ENCODE measurements at places on chromosomes 1 and 21. TPM values are rescaled to one million over a fixed set of nuclear protein-coding genes. Genes with fewer than 3 reads are reported as not detected.

Gene KLHDC7A
- total RNA-seq, result not detected

Gene IL24
- total RNA-seq, result not detected

Gene KRTAP10-2
- not detected for total RNA-seq

Gene SPAG17
- total RNA-seq, result 3.3 TPM

Gene MATN1
- under 0.01 TPM for total RNA-seq

Gene VHLL
- total RNA-seq, result not detected

Gene DSCAM
- not detected for total RNA-seq

Gene OR2L5
- total RNA-seq, result not detected

Gene SSX2IP
- 10.9 TPM for total RNA-seq

Gene AMY1B
- not detected for total RNA-seq

Gene NMNAT2
- total RNA-seq, result 2.5 TPM

GRCh38 chr1:91499346-91499745, 1.3 kb upstream of the CDC7 start:
- H3K4me3 ChIP-seq, result no peak overlapping the region
- no peak for DNase-seq
- H3K4me1 ChIP-seq, result peaks cover 20% of the 10 kb centered on the region
- no peak overlapping the region for H3K27ac ChIP-seq

- H3K4me3 ChIP-seq, result no peak overlapping the region
- no peak overlapping the region for H3K27ac ChIP-seq
- no peak for DNase-seq
- no peaks in the 10 kb centered on the region for H3K36me3 ChIP-seq
- no peaks in the 10 kb centered on the region for H3K27me3 ChIP-seq
These were observed 30.1 kb upstream of the KIF26B start for GRCh38 chr1:245124644-245125043.

- no peaks in the 10 kb centered on the region for H3K27me3 ChIP-seq
- H3K27ac ChIP-seq, result no peak overlapping the region
- no peak overlapping the region for H3K4me3 ChIP-seq
- no peaks in the 10 kb centered on the region for H3K4me1 ChIP-seq
- no peak for DNase-seq
These were observed 1086.9 kb upstream of the TMPRSS15 start for GRCh38 chr21:19490481-19490880.

DNA sequence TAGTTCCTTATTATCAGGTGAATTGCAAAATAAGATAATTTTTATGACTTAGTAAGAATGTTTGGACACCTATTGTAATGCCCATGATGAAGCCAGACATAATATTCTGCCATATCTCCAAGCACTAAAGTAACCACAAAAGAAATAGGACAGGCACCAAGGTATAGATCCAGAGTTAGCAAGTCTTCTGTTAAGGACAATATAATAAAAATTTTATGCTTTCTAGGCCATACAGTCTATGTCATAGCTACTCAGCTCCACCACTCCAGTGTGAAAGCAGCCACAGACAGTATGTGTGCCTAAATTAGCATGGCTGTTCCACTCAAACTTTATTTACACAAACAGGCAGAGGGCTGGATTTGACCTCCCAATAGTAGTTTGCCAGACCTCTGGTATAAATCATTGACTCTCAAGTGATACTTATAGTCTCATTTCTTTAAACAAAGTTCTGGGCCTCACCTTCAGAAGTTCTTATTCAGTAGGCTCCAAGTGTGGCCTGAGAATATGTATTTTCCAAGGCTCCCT, 88.3 kb downstream of the SCMH1 start:
- H3K36me3 ChIP-seq, result peaks cover 10% of the 10 kb centered on the region
- peak; percentile 29 for DNase-seq
- peak overlapping the region; percentile 58 for H3K27ac ChIP-seq
- no peak overlapping the region for H3K4me3 ChIP-seq
- no peaks in the 10 kb centered on the region for H3K27me3 ChIP-seq

GRCh38 chr1:165423136-165423535, 21.8 kb downstream of the RXRG start:
- H3K27me3 ChIP-seq, result no peaks in the 10 kb centered on the region
- H3K4me1 ChIP-seq, result no peaks in the 10 kb centered on the region
- H3K4me3 ChIP-seq, result no peak overlapping the region
- no peaks in the 10 kb centered on the region for H3K36me3 ChIP-seq

GRCh38 chr1:117679868-117680267, 74.0 kb downstream of the TENT5C start:
- H3K4me1 ChIP-seq, result peaks cover 14% of the 10 kb centered on the region
- no peak for DNase-seq
- H3K36me3 ChIP-seq, result no peaks in the 10 kb centered on the region
- H3K4me3 ChIP-seq, result no peak overlapping the region
- no peak overlapping the region for H3K27ac ChIP-seq
- no peaks in the 10 kb centered on the region for H3K27me3 ChIP-seq

DNA sequence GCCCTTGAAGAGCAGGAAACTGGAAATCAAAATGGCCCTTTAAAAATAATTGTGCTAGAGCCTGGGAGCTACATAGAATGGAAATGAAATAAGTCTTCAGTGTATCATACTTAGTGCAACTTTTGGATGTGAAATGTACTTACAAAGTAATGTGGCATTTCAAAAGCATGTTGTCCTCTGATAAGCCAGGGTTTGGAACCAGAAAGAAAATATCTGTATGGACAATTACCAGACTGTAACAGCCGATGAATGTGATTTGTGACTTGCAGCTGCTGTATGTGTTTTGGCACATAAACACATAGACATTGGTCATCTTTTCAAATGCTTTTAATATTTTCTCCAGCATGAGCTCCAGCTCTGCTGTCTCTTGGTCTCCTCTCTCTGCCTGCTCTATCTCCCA, 546.4 kb downstream of the OMA1 start:
- no peak for DNase-seq
- no peak overlapping the region for H3K27ac ChIP-seq
- H3K27me3 ChIP-seq, result no peaks in the 10 kb centered on the region
- no peaks in the 10 kb centered on the region for H3K36me3 ChIP-seq
- no peaks in the 10 kb centered on the region for H3K4me1 ChIP-seq
- H3K4me3 ChIP-seq, result no peak overlapping the region

- H3K27me3 ChIP-seq, result no peaks in the 10 kb centered on the region
- DNase-seq, result no peak
- H3K4me1 ChIP-seq, result peaks cover 7% of the 10 kb centered on the region
- no peak overlapping the region for H3K4me3 ChIP-seq
- no peak overlapping the region for H3K27ac ChIP-seq
These were observed 90.1 kb downstream of the PLPPR5 start for GRCh38 chr1:98914547-98914946.

DNA sequence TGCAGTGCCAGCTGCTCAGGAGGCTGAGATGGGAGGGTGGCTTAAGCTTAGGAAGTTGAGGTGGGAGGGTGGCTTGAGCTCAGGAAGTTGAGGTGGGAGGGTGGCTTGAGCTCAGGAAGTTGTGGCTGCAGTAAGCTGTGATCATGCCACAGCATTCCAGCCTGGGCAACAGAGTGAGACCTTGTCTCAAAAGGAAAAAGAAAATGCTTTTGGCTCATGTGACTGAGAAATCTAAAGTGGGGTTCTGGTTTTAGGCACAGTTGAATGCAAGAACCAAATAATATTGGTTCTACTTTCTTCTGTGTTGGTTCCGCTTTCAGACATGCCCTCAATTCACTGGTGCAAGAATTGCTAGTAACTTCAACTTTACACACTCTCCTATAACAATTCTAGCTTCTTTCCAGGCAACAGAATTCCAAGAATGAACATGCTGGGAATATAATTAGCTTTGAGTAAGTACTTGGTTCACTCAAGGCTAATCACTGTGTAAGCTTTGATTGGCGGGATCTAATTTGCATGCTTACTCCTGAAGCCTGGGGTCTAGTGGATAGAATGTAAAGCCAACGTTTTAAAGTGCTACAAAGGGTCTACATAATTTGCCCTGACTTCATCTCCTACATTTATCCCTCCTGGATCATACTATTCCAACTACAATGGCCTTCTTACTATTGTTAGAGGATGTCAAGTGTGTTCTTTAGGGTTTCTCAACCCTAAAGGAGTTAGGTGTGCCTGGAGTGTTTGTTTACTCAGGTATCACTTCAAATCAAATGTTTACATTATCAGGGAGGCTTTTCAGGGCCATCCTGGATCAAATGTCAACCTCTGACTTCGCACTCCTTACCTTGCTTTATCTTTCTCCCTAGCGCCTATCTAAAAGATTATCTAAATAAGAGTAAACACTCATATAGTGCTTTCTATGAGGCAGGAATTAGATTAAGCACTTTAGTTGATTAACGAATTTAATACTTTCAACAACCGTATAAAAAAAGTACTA, 115.1 kb downstream of the SLC16A1 start:
- no peaks in the 10 kb centered on the region for H3K27me3 ChIP-seq
- H3K27ac ChIP-seq, result no peak overlapping the region
- H3K4me3 ChIP-seq, result no peak overlapping the region
- H3K36me3 ChIP-seq, result no peaks in the 10 kb centered on the region
- DNase-seq, result no peak
- peaks cover under 1% of the 10 kb centered on the region for H3K4me1 ChIP-seq

DNA sequence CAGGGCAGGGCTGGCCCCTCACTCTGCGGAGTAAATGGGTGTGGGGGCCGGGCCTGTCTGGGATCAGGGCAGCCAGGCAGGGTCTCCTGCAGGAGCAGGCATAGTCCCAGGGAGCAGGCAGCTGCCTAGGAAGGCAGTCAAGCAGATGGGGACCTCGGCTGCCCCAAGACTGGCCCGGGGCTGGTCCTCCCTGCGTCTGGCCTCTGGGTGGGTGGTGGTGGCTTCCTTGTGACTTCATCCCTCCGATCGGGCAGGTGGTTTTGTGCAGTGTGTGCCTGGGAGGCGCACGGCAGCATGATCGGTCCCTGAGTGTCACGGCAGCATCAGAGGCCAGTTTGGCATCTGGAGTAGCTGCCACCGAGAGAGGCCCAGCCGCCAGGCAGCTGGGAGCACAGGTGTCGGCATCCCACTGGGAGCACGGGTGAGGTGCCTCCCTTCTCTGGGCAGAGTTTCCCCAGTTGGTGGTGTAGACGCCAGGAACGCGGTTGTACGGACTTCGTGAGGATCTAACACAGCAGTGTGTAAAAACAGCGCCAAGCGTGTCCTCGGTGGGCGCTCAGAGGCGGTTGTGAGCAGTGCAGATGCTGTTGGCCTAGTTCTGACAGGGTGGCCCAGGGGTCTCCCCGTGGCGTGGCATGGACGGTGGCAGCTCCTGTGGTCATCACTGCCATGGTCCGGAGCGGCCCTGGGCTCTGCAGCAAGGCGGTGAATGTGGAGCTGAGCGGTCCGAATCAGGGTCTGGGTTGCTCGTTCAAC, 45.9 kb downstream of the PRKCZ start:
- no peak for DNase-seq
- no peak overlapping the region for H3K27ac ChIP-seq
- peaks cover 3% of the 10 kb centered on the region for H3K27me3 ChIP-seq
- peaks cover 10% of the 10 kb centered on the region for H3K4me1 ChIP-seq
- no peaks in the 10 kb centered on the region for H3K36me3 ChIP-seq
- H3K4me3 ChIP-seq, result no peak overlapping the region

- H3K27ac ChIP-seq, result no peak overlapping the region
- no peaks in the 10 kb centered on the region for H3K27me3 ChIP-seq
- no peak for DNase-seq
- H3K4me1 ChIP-seq, result no peaks in the 10 kb centered on the region
These were observed 31.8 kb upstream of the ACTN2 start for GRCh38 chr1:236654511-236654910.

GRCh38 chr1:209601809-209602657, 18.5 kb downstream of the CAMK1G start:
- H3K27ac ChIP-seq, result no peak overlapping the region
- no peak overlapping the region for H3K4me3 ChIP-seq
- peak; percentile 63 for DNase-seq
- no peaks in the 10 kb centered on the region for H3K27me3 ChIP-seq
- peaks cover 16% of the 10 kb centered on the region for H3K4me1 ChIP-seq

DNA sequence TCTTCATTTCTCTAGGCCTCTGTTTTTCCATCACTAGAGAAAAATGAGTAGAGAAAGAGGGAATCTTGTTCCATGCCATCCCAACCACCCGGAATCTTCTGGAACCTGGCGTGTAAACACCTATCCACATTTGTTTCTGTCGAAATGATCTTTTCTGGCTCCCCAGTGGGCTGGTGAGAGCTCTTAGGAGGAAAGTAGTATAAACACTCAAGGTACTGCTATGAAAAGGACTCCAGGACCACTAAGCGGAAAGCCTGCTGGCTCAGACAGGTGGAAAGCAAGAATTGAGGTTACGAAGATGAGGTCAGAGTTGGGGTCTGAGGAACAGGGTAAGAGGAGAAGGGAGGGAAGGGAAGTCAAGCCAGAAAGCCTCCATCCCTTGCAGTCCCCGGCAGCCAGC, 90.8 kb downstream of the PLXNA2 start:
- no peak for DNase-seq
- no peaks in the 10 kb centered on the region for H3K36me3 ChIP-seq
- H3K4me1 ChIP-seq, result peaks cover under 1% of the 10 kb centered on the region
- H3K27ac ChIP-seq, result no peak overlapping the region
- no peaks in the 10 kb centered on the region for H3K27me3 ChIP-seq

GRCh38 chr1:159342761-159343425, 40.8 kb downstream of the FCER1A start:
- no peaks in the 10 kb centered on the region for H3K4me1 ChIP-seq
- DNase-seq, result no peak
- H3K27ac ChIP-seq, result no peak overlapping the region
- H3K36me3 ChIP-seq, result no peaks in the 10 kb centered on the region
- no peak overlapping the region for H3K4me3 ChIP-seq
- no peaks in the 10 kb centered on the region for H3K27me3 ChIP-seq

- H3K36me3 ChIP-seq, result no peaks in the 10 kb centered on the region
- no peaks in the 10 kb centered on the region for H3K4me1 ChIP-seq
- no peak overlapping the region for H3K4me3 ChIP-seq
- H3K27ac ChIP-seq, result no peak overlapping the region
- peaks cover 47% of the 10 kb centered on the region for H3K27me3 ChIP-seq
These were observed 803 bp downstream of the CHIT1 start for GRCh38 chr1:203228670-203229069.

DNA sequence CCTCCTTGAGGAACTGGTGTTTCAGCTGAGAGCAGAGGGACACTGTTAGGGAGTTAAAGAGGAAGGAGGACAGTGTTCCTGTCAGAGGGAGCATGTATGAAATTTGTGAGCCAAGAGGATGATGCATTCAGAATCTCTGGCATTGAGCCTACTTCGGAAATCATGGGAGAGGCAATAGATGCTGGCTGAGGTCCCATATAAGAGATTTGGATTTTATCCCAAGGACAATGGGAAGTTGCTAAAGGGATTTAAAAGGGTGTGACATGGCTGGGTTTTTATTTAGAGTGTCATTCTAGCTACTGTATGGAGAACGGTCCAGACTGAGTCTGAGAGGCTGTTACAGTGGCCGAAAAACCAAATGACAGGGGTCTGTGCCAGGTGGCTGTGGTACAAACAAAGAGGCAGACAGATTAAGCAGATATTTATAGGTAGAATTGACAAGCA, 403.2 kb upstream of the B3GALT2 start:
- no peak overlapping the region for H3K27ac ChIP-seq
- H3K4me1 ChIP-seq, result no peaks in the 10 kb centered on the region
- no peak overlapping the region for H3K4me3 ChIP-seq
- DNase-seq, result no peak

DNA sequence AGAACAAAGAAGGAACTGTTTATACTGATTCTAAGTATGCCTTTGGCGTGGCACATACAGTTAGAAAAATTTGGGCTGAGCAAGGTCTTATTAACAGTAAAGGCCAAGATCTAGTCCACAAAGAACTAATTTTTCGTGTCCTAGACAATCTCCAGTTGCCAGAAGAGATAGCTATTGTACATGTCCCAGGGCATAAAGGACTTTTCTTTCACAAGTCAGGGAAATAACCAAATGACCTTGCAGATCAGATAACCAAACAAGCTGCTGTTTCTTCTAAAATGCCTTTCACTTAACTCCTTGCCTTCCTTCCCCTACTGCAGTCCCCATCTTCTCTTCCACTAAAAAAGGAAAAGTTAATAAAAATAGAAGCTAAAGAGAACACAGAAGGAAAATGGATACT, 4.0 kb downstream of the TEX50 start:
- no peak for DNase-seq
- H3K4me1 ChIP-seq, result no peaks in the 10 kb centered on the region
- no peak overlapping the region for H3K4me3 ChIP-seq
- H3K27me3 ChIP-seq, result no peaks in the 10 kb centered on the region
- H3K27ac ChIP-seq, result no peak overlapping the region

Data from osteoblast (primary cell).